Mammary epithelial cell (primary cell): ENCODE measurements at places on chromosomes 7 and 10.

GRCh38 chr10:111128331-111129180 lies 51.7 kb downstream of the ADRA2A start:
- DNase-seq = no peak

- no peak for DNase-seq
Measured at GRCh38 chr10:101287997-101288635, 58.9 kb upstream of the LBX1 start.

DNA sequence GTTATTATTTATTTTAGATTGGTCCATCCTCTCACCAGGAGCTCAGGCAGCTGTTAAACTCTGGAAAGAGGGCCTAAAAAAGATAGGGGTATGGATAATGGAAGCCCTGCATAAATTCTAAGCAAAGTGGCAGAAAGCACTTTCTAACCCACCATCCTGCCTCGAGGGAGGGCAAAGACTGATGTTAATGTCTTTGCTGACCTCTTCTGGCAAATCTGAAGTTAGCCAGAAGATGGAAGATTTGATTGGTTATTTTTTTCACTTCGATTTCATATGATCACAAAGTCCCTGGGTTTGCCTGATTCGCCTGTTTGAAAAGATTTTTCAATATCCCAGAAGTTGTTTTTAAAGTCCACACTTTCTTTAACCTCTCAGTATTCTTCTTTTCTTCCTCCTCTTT lies 24.8 kb downstream of the OR9A2 start:
- DNase-seq = peak; percentile 9

DNA sequence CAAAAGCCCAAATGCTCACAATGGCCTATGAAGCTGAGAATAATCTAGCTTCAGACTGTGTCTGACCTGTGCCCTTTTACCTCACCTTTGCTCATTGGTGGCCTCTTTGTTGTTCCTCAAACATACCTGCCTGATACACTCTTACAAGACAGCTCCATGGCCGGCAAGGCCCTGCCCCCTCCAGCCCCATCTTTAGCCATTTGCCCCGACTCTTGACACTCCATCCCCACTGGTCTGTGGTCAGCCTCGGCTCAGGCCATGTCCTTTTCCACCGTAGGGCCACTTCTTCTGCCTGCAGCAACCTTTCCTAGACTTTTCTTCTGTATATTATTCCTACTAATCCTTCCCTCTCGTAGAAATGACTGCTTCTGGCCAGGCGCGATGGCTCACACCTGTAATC lies 265.2 kb downstream of the RPS24 start:
- no peak for DNase-seq

GRCh38 chr10:80614576-80615416 lies 77.1 kb downstream of the SH2D4B start:
- no peak for DNase-seq

- DNase-seq = no peak
Measured at GRCh38 chr7:98360221-98361130, 40.4 kb downstream of the BAIAP2L1 start.

- no peak for DNase-seq
Measured at GRCh38 chr7:133650487-133651300, 397.8 kb downstream of the EXOC4 start.

- DNase-seq = no peak
Measured at GRCh38 chr7:142806022-142806356, 35.2 kb downstream of the PRSS2 start.

DNA sequence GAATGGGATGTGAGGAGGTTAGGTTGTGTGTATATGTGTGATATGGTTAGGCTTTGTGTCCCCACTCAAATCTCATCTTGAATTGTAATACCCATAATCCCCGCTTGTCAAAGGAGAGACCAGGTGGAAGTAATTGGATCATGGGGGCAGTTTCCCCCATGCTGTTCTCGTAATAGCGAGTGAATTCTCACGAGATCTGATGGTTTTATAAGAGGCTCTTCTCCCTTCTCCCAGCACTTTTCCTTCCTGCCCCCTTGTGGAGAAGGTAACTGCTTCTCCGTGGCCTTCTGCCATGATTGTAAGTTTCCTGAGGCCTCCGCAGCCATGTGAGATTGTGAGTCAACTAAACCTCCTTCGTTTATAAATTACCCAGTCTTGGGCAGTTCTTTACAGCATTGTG lies 47.3 kb downstream of the NPVF start:
- no peak for DNase-seq

GRCh38 chr10:72932259-72933015 lies 22.2 kb downstream of the PLA2G12B start:
- no peak for DNase-seq

- no peak for DNase-seq
Measured at GRCh38 chr7:7567898-7568531, 1.3 kb downstream of the MIOS start.

DNA sequence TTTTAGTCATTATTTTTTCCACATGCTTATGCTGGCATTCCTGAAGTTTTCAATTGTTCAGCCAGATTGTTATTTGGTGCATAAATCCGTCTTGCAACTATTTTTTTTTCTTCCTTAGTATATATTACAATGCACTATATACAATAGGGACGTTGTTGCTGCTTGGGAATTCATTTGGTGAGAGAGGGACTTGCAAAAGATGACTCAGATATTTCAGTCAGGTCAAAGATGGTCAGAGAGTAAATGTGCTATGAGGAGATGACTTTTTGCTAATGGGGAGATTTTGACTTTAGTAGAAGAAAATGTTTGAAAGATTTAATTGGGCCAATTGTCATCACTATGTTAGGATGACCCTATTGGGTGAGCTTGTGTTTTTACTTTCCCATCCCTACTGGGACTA lies 348.4 kb upstream of the MTPN start:
- no peak for DNase-seq

DNA sequence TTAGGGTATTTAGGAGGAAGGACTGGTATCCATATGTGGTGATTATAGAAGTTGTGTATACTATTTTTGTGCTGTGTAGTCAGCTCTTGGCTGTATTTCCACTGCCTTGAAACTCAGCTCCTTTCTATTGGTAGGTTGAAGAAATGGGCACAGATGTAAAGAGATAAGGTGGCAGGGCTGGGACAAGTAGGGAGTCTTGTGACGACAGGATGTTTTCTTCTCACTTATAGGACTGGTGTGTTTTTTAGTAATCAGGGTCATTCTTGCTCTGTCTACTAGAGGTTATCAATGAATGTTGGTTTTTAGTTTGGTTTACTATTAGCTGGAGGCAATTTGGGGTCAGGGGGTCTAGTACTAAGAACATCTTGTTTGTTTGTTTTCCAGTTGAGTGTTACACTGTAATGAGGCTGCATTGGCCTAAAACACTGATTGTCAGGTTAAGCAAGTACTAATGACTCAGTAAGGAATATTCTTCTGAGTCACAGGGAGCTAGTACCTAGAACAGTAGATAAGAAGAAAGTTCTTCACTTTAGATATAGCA lies 11.8 kb downstream of the UBN2 start:
- DNase-seq = peak; percentile 64

GRCh38 chr10:84158061-84158460 lies 15.5 kb upstream of the GPR15LG start:
- DNase-seq = no peak

DNA sequence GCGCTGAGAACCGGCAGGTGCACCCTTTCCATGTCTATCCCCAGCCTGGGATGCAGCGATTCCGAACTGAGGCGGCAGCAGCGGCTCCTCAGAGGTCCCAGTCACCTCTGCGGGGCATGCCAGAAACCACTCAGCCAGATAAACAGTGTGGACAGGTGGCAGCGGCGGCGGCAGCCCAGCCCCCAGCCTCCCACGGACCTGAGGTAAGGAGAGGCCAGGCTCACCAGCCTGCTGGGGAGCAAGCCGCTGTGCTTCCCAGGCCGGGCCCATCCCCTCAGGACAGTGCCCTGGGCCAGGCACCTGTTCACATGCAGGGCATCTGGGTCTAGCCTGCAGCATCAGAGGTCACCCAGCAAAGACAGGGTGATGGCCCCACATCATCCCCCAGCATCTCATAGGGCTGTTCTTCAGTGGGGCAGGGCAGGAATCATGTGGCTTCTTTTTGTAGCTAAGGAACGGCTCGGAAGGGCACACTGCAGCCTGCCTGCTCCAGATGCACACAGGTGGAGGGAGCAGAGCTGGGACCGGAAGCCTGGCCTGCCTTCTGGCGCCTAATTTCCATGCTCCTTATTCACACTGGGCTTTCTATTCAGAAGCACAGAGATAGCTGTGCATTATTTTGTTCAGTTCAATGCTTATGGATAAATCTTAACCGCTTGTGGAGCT lies 18.9 kb downstream of the BAG3 start:
- DNase-seq = no peak

- no peak for DNase-seq
Measured at GRCh38 chr7:220151-220841, 27.9 kb downstream of the FAM20C start.

- no peak for DNase-seq
Measured at GRCh38 chr10:121337427-121337826, 260.8 kb downstream of the FGFR2 start.

GRCh38 chr7:113087071-113087998 lies 708 bp upstream of the GPR85 start:
- DNase-seq = no peak

DNA sequence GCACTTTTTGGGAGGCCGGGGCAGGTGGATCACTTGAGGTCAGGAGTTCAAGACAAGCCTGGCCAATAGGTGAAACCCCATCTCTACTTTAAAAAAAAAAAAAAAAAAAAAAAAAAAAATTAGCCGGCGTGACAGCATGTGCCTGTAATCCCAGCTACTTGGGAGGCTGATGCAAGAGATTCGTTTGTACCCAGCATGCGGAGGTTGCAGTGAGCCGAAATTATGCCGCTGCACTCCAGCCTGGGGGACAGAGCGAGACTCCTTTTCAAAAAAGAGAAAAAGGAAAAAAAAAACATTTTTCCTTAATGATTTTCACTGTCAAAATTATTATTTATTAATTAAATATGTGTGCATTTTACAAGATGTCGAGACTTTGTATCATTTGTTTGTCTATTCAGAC lies 253.6 kb downstream of the CNTNAP2 start:
- DNase-seq = no peak

GRCh38 chr7:155430606-155431005 lies 27.3 kb upstream of the EN2 start:
- DNase-seq = no peak

DNA sequence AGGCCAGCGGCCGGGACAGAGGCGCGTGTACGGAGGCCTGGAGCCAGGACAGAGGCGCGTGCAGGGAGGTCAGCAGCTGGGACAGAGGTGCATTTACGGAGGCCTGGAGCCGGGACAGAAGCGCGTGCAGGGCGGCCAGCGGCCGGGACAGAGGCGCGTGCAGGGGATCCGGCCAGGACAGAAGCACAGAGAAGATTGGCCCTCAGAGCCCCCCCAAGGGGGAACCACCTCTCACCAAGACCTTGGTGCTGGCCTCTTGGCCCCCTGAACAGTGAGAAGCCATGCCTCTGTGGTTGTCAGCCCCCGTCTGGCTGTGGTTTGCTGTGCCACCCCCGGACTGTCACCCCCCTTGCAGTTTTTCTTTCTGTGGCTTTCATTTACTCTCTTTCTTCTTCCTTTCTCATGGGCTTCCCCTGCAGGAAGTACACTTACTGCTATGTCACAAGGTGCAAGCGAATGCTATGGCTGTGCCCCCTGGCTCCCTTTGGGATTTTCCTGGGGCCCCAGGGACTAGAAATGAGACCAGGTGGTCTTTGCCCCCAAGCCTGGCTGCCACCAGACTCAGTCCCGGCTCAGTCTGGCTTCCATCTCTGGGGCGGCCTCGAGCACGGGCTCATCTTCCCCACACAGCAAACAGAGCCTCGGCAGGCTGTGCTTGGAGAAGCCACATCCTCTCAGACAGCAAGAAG lies 41.1 kb downstream of the INSIG1 start:
- no peak for DNase-seq

DNA sequence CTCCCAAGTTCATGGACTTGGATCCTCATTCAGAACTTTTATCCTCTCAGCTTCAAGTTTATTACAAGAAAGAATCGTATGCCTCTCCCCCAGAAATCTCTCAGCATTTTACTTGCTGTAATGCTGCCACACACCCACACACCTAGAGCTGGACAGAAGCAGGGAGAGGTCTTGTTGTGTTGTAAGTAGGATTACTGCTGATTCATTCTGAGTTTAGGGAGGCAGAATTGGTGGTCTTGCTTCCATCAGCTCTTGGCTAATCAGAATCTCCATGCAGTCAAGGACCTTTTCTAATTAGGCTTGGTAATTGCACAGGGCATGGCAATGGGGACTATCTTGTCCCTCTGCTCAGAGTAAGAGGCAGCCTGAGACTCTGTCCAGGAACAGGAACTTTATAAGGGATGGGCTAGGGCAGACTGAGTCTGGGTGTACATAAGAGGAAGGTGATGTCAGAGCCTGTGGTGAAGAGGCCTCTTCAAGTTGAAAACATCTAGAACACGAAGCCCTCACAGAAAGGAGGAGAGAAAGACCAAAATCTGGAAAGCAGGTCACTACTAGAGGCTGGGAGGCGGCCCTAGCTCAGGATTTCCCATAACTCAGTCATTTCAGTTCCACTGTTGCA lies 7.0 kb upstream of the PTPRE start:
- DNase-seq = no peak

DNA sequence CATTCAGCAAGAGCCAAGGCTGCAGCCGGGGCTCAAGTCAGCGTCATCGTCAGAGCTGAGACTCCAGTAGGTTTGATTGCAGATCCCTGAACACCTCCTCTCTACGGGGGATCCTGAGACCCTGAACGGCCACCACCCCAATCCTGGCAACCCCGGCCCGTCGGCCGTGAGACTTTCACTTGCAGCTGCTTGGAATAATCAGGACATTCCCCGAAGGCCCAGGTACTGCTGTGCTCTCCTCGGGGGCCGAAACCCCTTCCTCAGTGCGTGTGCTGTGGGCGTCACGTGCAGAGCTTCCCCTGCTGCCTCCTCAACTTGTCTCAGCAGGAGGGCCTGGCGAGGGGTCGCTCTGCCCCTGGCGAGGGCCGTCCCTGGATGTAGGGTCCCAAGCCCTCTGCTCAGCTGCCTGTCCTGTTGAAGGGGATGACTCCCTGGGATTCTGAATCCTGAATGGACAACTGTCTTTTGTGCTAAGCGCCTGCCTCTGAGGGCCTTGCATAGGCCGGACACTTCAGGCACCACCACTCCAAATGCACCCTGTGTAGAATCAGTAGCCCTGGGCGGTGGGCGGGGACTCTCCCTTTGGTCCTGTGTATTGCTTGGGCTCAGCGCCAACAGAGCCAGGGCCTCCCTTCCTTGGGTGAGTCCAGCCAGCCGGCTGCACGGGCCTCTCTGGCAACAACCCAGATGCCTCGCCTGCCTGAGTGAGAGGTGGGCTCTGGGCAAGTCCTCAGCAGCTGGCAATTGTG lies 63.8 kb upstream of the EBF3 start:
- DNase-seq = no peak
